ENCODE measurements at places on chromosomes 3 and 15.

- no peak for DNase-seq
Measured at GRCh38 chr3:177946497-177946896, 589.7 kb upstream of the KCNMB2 start.

- DNase-seq = no peak
Measured at GRCh38 chr15:63506537-63507035, 2.2 kb downstream of the USP3 start.

DNA sequence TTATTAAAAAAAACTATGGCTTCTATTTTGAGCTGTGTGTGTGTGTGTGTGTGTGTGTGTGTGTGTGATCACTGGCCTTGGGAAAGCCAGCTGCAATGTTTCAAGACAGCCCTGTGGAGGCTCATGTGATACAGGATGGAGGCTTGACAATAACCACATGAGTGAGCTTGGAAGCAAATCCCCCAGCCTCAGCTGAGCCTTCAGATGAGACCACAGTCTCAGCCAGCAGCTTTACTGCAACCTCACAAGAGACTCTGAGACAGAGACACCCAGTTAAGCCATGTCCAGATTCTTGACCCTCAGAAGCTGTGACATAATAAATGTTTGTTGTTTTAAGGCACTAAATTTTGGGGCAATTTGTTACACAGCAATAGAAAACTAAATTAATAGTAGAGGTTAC lies 52.5 kb downstream of the GRK7 start:
- no peak for DNase-seq

DNA sequence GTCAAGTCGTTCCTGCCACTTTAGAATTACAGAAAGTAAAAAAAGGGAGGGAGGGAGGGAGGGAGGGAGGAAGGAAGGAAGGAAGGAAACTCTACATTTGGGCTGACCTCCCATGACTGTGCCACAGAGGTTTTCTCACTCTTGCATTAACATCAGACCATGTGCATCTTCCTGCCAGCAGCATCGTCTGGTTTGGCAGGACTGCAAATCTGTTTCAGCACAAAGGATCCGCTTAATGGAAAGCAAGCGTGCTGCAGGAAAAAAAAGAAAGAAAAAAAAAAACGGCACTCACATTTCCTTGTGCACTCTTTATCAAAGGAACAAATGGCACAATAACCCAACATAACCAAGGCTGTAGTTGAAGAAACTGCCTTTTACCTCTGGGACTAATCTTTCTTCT lies 148.8 kb upstream of the HES1 start:
- no peak for DNase-seq

DNA sequence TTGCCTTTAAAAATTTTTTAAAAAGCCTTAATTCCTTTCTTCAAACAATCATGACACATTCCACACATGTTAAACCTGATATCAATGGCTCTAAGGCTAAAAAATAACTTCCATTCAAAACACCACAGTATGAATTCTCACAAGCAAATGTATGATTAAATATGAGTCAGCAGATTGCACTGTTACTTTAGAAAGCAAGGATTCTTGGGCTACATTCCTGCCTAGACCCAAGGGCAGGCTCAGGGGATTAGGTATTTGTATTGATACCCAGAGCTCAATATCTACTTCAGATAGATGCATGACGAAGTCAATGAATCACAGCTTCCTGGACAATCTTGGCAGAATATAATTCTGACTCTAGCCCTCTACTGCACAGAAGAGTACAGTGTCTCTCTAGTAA lies 65.7 kb downstream of the RARB start:
- DNase-seq = no peak

GRCh38 chr3:170560717-170561382 lies 25.0 kb downstream of the SLC7A14 start:
- no peak for DNase-seq

DNA sequence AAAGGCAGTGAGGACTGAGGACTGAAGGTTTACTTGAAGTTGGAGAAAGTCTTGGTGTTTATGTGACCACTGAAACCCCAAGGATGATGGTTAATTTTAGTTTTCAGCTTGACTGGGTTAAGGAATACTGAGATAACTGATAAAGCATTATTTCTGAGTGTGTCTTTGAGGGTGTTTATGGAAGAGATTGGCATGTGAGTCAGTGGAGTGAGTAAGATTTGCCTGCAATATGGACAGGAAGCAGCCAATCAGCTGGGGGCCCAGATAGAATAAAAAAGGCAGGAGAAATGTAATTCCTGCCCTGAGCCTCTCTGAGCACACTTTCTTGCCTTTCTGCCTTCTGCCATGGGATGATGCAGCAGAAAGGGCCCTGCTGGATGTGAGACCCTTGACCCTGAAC lies 92.4 kb downstream of the KBTBD8 start:
- DNase-seq = no peak

- DNase-seq = peak; percentile 48
Measured at GRCh38 chr15:67199881-67200763, 54.3 kb downstream of the AAGAB start.

- DNase-seq = no peak
Measured at GRCh38 chr15:72162569-72162968, 35.0 kb downstream of the GRAMD2A start.

- no peak for DNase-seq
Measured at GRCh38 chr3:77329116-77329515, 289.2 kb downstream of the ROBO2 start.

DNA sequence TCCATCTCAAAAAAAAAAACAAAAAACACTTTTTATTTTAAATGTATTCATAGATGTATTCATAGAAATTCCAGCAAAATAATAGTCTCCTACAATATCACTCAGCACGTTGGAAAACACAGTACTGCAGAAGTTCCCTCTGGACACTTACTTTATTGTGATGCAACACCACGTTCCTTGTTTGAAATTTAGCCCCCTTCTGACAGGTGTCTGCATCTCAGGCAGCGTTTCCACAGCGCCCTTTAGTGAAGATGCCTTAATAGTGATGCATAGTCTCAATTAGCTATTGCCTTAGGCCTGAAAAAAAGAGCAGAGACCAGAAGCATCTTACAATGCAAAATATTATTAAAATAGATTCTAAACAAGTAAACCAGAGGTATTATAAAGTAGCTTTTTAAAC lies 20.3 kb downstream of the IL12A start:
- DNase-seq = no peak

DNA sequence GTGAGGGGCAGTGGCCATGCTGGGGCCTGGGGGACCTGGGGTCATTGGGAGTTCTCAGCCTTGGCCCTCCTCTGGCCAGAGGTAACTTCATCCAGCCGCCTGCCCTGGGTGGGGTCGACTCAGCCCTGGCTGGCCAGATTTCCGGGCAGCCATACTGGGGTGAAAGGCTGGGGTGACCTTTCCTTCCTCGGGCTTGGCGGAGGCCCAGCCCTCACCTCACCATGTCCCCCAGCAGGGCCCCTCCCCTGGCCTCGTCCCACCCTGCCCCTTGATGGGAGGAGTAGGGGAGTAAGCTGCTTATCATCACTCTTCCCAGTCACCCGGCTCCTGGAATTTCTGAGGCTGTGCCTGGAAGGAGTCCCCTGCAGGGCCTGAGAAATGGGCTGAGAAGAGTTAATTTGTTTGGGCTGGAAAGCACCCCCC lies 5.4 kb downstream of the SEMA3F start:
- DNase-seq = no peak

- DNase-seq = peak; percentile 52
Measured at GRCh38 chr3:5787861-5788488, 600.5 kb downstream of the EDEM1 start.

- no peak for DNase-seq
Measured at GRCh38 chr15:79308874-79309273, 2.0 kb upstream of the TMED3 start.

DNA sequence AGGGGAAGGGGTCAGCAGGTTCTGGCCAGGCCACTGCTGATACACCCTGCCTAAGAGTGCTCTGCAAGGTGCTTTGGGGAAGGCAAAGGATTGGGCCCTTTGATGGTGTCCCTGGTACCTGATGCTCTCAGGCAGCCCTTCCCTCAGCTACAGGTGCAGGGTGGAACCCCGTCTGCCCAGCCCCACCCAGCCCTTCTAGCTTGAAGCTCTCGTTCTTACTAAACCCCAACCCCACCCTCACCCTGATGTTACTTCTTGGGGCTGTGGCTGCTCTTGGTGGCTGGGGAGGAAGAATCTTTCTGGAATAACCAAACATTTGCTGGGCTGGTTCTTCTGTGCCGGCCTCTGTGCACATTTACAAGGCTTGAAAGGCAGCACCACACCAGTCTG lies 6.4 kb downstream of the GNAI2 start:
- DNase-seq = no peak

DNA sequence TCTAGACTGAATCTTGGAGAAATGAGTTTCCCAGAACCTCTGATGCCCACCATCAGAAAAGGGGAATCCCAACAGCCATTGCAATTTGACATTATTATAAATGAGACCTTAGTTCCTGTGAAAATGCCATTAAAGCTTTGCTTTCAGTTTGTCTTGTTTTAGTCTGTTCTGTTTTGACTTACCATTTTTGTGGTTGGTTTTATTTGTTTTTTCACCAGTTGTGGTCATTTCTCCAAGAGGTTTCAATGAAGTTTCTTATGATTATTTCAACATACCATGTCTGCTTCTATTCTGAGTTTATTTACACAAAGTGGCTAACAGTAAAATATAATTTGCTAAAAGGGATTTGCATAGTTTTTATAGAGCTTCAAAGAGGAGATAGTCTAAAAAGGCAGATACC lies 175.0 kb upstream of the MCTP2 start:
- no peak for DNase-seq

DNA sequence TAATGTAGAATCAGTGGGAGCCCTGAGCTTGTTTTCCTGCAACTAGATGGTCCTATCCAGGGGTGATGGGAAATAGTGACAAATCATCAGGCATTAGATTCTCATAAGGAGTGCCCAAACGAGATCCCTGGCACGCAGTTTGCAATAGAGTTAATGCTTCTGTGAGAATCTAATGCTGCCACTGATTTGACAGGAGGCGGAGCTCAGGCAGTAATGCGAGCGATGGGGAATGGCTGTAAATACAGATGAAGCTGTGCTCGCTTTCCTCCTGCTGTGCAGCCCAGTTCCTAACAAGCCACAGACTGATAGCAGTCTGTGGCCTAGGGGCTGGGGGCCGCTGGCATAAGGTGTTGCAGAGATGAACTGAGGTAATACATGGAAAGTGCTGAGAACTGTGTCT lies 28.3 kb upstream of the TMEM42 start:
- no peak for DNase-seq

DNA sequence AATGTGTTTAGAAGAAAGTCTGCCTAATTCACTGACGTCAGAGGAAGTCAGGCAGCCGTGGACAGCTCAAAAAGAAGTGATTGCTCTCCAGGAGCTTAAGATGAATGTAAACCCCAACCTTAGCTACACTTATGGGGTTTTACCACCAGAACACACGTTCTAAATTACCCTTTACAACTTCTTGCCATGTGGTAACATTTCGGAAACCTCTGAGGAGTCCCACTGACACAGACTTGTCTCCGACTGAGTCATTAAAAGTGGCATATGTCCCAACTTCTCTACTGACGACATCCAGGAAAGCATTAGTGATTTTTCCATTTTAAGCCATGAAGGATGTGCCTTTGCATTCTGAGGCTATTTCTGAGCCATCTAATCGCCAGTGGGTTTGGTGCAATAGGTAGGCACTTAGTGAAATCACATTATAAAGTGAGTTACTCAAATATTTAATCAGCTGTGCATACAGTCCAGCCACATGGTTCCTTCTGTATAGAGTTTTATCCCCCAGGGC lies 32.4 kb downstream of the C2CD4A start:
- DNase-seq = no peak

GRCh38 chr3:22922317-22922716 lies 280.8 kb upstream of the UBE2E2 start:
- DNase-seq = no peak

DNA sequence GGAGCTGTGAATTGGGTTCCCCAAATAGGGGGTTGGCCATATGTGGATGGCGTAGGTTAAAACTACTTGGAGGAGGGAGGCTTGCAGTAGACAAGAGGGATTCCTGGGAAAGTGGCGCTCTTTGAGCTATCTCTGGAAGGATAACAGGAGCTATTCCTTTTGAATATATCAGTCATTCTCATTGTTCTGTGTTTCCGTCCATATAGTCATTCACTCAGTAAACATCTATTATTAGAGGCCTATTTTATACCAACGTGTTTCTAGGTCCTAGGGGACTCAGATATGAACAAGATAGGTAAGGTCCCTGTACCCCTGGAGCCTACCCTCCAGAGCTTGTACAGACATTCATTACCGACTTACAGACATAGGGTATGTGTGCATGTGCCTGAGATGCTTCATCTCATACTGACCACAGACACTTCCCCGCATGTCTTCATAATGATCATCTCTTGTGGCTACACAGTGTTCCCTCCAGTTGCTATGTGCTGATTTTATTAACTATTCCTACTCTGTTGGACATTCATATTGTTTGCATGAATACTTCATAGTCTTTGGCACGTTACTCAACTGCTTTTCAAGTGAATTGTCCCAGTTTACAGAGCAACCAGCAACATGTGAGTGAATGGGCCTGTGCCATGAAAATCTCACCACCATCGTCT lies 55.8 kb upstream of the VILL start:
- DNase-seq = no peak

- DNase-seq = no peak
Measured at GRCh38 chr15:93583968-93584367, 495.0 kb upstream of the RGMA start.

- DNase-seq = no peak
Measured at GRCh38 chr15:90419206-90419605, 31.2 kb downstream of the IQGAP1 start.

DNA sequence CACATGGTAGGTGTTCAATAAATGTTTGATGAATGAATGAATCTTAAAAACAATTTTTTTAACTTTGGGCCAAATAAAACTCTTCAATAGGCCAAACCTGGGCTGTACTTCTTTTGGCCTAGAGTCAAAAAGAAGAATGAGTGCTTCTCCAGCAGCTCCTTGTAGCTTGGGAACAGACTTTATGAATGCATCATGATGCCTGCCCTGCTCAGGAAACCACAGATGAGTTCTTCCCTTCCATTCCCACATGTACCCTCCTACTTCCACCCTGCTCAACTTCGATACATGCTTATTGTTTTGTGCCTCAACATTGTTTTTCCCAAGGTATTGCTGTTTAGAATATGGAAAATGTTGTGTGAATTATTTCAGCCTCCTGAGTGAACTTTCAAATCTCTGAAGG lies 87.0 kb downstream of the FILIP1L start:
- no peak for DNase-seq

DNA sequence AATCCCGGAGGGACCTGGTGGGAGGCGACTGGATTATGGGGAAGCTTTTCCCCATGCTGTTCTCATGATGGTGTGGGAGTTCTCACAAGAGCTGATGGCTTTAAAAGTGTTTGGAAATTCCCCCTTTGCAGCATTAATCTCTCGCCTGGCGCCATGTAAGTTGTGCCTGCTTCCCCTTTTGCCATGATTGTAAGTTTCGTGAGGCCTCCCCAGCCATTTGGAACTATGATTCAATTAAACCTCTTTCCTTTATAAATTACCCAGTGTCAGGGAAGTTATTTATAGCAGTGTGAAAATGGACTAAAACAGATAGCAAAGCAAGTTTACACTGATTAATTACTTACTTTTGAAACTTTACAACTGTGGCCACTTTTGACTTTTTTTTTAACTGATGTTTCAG lies 10.6 kb upstream of the U2SURP start:
- DNase-seq = no peak

Measured in putamen (tissue), 1 donor.